ENCODE measurements at places on chromosomes 7 and 10.

- no peak for DNase-seq
Observed at GRCh38 chr10:77644557-77645243, 7.1 kb upstream of the KCNMA1 start.

- no peak for DNase-seq
Observed at GRCh38 chr10:93773120-93773519, 15.4 kb downstream of the LGI1 start.

- DNase-seq = peak; percentile 99
Observed at GRCh38 chr7:5423976-5424748, 528 bp upstream of the TNRC18 start.

DNA sequence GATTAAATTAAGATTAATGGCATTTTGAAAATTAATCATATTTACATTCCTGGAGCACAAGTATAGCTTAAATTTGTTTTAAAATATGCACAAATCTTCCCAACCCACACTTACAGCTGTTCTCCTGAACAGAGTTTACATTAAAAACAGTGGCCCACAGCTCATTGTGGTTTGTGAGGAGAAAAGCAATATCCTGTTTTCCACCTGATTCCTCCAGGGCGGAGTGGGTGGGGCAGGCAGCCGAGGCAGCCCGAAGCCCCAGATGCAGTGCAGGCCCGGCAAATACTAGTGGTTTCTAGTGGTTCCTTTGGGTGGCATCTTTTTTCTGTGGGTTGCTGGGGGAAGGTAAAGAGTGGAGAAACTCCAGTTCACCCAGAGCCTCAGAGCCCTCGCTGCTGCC lies 280.8 kb downstream of the ARHGAP12 start:
- DNase-seq = no peak

GRCh38 chr7:126659124-126659523 lies 593.6 kb downstream of the GRM8 start:
- no peak for DNase-seq

DNA sequence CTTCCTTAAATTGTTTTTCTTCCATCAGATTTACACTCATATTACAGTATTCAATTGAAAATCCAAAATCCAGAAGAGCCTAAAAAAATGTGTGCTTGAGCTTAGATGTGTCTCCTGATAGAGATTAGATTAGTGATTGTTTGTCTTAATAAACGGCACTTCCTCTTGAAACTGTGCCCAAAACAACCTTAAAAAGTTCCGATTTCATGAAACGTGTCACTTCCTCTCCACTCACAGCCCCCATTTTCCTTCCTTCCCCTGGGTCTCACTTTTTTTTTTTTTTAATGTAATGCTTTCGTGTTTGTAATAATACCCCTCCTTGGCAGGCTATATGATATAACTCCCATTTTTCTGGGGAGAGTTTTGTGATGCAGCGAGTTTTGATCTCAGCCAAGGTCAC lies 114.8 kb upstream of the ADO start:
- no peak for DNase-seq

GRCh38 chr7:29877196-29877595 lies 70.9 kb downstream of the WIPF3 start:
- no peak for DNase-seq
